ENCODE measurements at places on chromosomes 7 and 10. TPM values are rescaled to one million over a fixed set of nuclear protein-coding genes. Genes with fewer than 3 reads are reported as not detected.

TMEM196 gene
- polyA plus RNA-seq, result not detected

PDK4 gene
- not detected for polyA plus RNA-seq

FAM131B gene
- 0.38 TPM for polyA plus RNA-seq

FKBP6 gene
- polyA plus RNA-seq, result not detected

C7orf57 gene
- polyA plus RNA-seq, result not detected

DKK1 gene
- not detected for polyA plus RNA-seq

HIP1 gene
- polyA plus RNA-seq, result 3.4 TPM

MCM10 gene
- polyA plus RNA-seq, result not detected

SYT15 gene
- 0.45 TPM for polyA plus RNA-seq

SPDYE5 gene
- polyA plus RNA-seq, result 0.24 TPM

NKX1-2 gene
- polyA plus RNA-seq, result not detected

HOXA9 gene
- polyA plus RNA-seq, result 0.20 TPM

ATP6V0A4 gene
- polyA plus RNA-seq, result not detected

NOBOX gene
- polyA plus RNA-seq, result not detected

CPA5 gene
- polyA plus RNA-seq, result not detected

CPXM2 gene
- not detected for polyA plus RNA-seq

PRRT4 gene
- 0.21 TPM for polyA plus RNA-seq

TRPV6 gene
- polyA plus RNA-seq, result not detected

APBB1IP gene
- polyA plus RNA-seq, result 66.4 TPM

MRLN gene
- not detected for polyA plus RNA-seq

RPP30 gene
- polyA plus RNA-seq, result 49.8 TPM

ANKRD1 gene
- polyA plus RNA-seq, result not detected

ELN gene
- not detected for polyA plus RNA-seq

SPDYE6 gene
- polyA plus RNA-seq, result 0.36 TPM

EBF3 gene
- not detected for polyA plus RNA-seq

IGFBP3 gene
- 0.33 TPM for polyA plus RNA-seq

GNB2 gene
- 62.7 TPM for polyA plus RNA-seq

GSAP gene
- 32.9 TPM for polyA plus RNA-seq

All from IgD-negative memory B cell (primary cell).